ENCODE measurements at places on chromosomes 7 and 10.

GRCh38 chr10:101617102-101617823, 29.1 kb downstream of the DPCD start:
- no peak for DNase-seq

DNA sequence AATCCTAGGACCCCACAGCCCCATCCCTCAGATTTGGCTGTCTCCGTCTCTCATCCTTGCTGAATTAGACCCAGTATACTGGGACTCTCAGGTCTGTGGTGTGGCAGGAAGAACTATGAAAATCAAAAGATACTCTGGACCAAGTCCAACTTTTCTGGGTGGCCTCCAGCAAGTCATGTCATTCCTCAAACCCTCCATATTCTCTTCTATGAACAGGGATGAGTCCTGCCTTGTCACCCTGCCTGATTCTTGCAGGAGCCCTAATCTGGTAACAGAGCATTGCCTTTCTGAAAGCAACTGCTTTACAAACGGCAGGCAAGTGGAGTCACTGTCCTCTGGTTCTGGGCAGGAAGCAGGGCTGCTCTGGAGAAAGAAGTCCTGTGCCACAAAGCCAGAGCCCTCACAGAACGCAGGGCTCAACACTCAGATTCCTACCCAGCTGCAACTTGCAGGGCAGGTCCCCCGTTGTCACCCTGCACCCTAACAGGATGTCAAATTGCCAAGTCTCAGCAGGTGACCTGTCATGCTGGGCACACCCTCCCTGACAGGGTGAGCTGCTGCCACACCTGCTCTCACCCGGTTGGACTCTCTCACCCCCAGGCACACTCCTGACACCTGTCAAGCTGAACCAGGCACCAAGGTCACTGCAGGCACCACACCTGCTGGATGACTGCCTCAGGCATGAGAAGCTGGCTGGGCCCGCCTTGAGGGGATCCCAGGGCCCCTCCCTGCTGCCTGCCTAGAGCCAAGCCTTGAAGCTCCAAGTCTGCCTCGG, 227.7 kb downstream of the KCNMA1 start:
- DNase-seq = no peak

DNA sequence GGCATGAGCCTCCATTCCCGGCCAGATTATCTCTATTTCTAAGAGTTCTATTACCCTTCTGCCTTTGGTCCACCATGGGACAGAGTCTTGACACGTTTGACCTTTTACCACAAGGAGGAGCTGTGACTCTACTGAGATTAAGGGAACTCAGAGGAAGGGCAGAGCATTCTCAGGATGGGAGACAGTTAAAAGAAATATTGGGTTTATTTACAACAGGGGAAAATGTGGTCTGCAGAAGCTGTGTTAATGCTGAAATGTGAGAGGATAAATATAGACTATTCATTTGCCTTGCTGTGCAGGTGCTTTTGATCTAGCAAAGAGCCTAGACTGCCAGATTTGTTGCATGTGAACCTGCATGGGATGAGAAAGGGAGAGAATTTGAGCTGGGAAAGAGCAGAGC, 45.8 kb upstream of the PRSS58 start:
- no peak for DNase-seq

DNA sequence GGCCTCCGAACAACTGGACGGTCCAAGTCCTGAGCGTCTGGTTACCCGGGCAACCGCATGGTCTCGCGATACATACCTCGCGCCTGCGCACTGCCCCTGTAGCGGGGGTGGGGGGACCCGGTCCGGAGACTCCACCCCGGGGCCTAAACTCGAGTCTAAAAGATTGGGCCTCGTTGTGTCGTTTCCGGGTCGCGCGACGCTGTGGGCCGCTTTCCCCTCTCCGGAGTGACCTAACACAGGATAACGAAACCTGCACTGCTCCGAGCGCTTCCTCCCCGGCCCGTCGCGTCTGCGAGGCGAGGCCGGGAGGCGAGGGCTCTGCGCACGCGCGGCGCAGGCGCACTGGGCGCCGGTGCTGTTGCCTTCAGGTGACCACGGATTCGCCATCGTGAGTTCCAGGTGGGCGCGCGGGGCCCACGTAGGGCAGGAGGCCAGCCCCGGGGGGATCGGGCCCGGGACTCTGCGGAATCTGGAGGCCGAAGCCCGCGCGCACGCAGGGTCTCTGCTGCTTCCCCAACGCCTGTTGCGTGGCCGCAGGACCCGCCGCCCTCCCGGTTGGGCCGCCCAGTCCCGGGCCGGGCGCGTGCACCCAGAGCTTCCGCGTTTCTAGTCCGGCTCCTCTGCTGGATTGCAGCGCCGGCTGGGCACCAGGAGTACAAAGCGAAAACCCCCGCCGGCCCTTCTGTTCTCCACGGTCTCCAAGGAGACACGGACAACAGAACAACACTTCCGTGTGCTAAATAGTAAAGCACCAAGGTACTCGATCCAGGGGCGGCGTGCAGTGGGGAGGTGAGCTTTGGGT, at the start of gene RPP38:
Gene RPP38, plus strand, starts transcription at position 345 of the 802 bp plus-strand sequence. CDS start 5,960 bp downstream, outside the sequence.
- peak; percentile 93 for DNase-seq

DNA sequence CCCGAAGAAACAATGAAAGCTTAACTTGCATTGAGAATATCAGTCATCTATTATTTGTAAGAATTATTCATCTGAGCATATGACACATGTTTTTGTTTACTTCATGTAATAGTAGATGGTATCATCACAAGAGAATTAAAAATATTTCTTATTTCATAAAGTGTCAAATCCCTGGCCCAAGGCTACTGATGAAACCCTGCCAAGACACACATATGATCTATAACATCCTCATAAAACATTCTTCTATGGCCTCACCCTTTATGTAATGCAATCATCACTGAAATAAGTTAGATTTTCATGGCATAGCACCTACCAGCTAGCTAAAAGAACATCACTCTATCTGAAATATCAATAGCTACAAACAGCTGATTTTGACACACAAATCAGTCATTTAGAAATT, 385.6 kb upstream of the PHF14 start:
- no peak for DNase-seq

- DNase-seq = no peak
Observed at GRCh38 chr7:90701021-90701420, 104.9 kb downstream of the CDK14 start.

- DNase-seq = no peak
Observed at GRCh38 chr10:17472481-17473227, 18.3 kb upstream of the ST8SIA6 start.

DNA sequence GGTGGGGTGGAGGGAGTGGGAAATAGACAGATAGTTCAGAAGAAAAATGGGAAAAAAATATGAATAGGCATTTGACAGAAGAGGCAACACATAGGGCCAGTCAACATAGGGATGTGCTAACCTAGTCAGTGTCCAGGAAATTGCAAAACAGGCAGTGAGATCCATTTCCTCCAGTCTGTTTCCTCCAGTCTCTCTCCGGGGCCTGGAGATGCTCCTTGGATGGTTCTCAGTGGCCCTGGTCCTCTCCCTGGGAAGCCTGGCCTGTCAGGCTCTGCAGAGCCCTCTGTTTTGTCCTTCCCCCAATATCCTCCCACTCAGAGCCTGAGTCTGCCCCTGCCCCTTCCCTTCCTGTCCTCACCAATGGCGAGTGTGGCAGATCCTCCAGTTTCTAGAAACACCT, 52.6 kb downstream of the SYPL1 start:
- no peak for DNase-seq

DNA sequence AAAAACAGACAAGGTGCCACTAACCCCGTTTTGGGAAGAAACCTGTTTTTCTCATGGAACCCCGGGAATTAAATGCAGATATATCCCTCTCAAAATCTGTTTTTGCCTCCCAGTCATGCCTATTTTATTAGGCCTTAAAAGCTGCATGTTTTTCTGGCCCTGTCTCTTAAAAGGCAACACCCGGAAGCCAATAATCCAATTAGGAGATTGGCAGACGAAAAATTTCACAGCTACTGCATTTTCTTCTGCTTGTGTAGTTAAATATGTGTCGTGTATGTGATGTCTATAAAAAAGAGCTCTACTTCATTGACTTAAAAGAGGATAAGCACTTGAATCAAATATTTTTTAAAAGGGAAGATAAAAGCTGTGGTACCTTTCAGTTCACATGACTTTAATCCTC, 31.9 kb upstream of the OPTN start:
- DNase-seq = no peak

DNA sequence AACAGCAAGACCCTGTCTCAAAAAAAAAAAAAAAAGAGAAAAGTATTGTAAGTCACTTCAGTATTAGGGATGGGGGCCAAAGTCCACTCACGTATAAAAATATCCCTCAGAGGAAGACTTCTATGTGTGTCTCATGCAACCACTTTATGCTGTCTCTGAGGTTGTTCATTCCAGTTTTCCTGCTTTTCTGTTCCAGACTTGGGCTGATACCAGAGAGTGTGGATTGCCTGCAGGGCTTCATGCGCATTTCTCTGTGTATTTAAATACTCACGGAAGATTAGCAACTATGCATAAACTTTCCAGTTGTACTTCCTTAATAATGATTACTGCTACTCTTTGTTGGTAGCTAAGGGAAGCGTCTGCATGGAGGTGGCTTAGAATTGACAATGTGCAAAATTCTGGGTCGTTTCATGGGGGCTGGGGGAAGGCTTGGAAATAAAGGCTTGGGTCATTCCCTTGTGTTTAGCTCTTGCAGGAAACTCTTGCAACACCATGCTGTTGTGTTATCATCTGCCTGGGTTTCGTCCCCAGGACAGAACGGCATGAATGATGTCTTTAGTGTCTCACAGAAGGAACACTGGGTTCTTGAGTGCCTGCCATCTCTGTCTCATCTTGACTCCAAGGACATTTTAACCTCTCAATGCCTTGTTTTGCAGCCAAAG, 54.1 kb downstream of the KIAA1217 start:
- DNase-seq = no peak

GRCh38 chr7:74627661-74628411, 29.7 kb upstream of the GTF2I start:
- no peak for DNase-seq

DNA sequence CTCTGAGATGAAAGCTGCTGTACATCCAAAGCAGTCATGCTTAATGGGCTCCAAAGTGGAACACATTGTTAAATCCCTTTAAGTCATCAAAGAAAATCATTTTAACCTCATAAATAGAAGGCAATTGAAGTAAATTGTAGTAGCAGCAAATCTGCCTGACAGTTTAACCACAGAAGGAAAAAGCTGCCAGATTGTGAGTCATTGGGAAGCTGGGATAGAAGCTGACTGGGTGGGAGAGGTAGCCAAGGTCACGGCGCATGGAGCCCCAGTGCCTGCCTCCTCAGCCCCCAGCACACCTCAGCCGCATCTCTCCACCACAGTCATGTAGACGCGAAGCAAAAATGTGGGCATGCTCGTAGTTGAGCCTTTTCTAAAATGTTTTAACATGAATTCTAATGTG, 44.0 kb downstream of the TARP start:
- no peak for DNase-seq

GRCh38 chr7:5661942-5662341, 119.5 kb downstream of the RNF216 start:
- no peak for DNase-seq

DNA sequence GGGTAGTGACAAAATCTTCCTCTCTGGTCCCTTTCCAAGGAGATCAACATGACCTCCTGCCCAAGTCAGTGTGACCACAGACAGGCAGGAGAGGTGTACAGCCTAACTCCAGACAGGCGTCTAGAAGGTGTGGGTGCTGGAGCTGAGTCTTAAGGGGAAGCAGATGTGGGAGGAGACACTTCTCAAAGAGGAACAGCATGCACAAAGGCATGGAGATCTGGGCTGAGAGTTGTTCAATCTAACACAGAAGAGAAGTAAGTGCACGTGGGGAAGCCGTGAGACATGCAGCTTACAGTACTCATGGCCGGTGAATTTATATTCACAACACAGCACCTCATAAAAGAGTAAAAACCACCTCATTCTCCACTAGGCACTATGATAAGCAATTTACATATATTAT, 23.8 kb upstream of the GSDME start:
- no peak for DNase-seq

DNA sequence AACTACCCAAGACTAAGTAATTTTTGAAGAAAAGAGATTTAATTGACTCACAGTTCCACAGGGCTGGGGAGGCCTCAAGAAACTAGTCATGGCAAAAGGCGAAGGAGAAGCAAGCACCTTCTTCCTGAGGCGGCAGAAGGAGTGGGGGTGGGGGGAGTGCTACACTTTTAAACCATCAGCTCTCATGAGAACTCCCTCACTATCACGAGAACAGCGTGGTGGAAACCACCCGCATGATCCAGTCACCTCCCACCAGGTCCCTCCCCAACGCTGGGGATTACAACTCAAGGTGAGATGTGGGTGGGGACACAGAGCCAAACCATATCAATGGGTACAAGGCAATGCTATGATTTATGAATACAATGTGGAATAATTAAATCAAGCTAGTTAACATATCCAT, 241.9 kb downstream of the PTPRN2 start:
- DNase-seq = no peak

DNA sequence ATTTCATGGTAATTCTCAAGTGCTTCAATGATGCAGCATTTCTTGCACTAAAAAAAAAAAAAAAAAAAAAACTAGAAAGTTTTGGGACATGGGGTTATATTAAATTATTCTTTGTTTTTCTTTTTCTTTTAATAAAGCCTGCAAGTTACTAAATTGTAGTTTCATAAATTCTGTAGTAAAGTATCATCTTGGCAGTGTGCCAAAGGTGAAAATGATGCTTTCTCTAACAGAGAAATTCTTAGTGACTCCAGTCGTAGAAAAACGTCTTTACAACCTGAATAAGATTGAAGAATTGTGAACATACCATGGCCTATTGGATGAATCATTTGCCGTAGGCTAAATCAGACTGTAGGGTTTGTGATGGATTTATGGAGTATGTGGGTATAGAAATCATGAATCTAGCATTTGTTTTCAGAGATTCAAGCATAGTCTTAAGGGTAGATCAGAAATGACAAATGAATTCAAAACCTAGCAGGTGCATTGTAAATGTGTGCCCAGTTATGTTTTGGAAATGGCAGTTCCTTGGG, 27.1 kb downstream of the RBM17 start:
- no peak for DNase-seq

DNA sequence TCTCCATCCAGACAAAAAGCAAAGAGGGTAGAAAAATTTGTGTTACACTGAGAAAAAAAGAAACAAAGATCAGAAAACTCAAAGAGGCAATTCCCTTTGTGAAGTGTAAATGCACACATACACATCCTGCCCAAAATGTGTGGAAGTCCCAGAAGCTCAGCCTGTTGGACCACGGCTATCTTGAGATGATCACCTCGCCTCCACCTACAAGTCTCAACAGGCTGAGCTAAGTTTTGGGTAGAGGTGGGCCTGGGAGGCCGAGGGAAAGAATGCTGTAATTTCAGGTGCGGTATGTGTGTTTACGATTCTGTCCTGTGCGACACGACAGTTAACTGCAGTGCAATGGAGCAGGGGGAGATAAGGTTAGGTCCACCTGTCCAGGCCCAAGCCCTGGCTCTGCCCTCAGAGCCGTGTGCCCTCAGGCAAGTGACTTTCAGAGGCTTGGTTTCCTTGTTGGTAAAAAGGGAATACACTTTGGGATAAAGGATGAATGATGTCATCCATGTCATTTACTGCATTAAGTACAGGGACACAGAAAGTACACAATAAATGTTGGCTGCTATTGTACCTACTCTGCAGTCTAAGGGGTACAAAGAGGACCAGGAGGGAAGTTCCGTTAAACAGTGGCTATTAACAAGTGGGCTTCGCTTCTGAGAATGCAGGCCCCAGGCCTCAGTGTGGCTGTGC, 67.3 kb downstream of the AFAP1L2 start:
- DNase-seq = no peak

Measured in stimulated activated CD4-positive, alpha-beta T cell treated with anti-CD3 and anti-CD28 coated beads, Interleukin-2, amount 100 ng/mL, for 48 hours (primary cell).